CMK (cell line): ENCODE measurements at places on chromosomes 1 and 21.

DNA sequence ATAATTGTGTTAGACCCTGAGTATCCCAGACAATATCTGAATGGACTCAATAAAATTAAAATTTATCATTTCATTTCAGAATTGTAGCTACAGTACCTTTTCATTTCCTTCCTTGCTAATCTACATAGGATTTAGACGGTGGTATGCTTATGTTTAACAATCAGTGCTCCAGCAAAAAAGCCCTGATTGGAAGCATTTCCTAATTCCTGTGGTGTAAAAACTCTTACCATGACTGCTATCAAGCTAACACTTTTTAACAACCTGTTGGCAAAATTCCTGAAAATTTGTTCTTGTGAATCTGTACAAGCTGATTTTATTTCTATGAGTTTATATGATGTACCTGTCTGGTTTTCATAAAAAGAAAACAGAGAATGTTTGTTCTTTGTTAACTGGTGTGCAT lies 5.2 kb upstream of the FNBP1L start:
- DNase-seq = no peak

DNA sequence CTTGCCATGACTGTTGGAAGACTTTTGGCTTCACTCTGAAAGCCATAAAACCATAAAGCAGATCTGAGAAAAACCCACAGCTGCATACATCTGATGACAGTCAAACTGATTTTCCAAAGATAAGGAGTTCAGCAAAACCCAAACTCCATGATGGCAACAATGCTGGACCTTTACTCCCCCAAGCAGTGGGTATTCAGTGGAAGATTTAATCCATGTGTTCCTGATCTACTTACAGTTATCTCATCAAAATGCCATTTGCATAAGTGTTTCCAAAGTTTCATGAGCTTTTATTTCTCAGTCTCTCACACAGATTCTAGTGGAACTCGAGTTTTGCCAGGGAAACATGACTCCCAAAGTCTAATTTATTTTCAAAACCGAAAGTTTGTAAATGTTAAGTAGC lies 184.9 kb downstream of the ZC3H11B start:
- no peak for DNase-seq

GRCh38 chr1:172582889-172583288 lies 49.9 kb downstream of the SUCO start:
- DNase-seq = no peak

GRCh38 chr1:116737855-116738321 lies 16.3 kb upstream of the CD2 start:
- DNase-seq = no peak

DNA sequence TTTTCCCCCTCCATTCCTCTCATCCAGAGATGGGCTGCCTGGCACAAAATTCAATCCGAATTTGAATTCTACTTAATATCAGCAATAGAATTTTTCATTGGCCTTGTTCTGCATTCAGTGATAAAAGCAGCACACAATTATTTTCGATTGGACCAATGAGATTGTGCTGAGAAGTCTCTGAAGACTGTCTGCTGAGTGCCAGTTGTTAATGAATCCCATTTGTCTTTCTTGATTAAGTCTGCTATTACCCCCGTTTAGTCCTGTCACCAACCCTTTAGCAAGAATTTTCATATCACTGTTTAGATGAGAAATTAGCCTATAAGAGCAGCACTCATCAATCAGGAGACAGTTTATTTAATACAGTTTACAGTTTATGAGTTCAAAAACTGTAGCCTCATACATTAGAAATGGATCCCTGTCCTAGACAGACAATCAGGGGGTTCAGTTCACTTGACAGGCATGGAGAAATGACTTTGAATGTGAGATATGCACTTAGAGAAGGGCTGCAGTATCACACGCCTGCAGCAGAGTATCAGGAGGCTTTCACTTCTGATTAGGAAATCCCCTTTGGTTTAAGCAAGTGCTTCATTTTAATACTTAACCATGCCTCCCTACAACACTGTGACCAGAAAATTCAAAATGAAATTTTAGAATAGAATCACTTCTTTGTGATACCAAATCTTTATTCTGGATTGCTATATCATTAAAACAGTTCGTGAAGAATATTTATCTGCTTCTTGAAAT lies 304.7 kb upstream of the PTBP2 start:
- no peak for DNase-seq

DNA sequence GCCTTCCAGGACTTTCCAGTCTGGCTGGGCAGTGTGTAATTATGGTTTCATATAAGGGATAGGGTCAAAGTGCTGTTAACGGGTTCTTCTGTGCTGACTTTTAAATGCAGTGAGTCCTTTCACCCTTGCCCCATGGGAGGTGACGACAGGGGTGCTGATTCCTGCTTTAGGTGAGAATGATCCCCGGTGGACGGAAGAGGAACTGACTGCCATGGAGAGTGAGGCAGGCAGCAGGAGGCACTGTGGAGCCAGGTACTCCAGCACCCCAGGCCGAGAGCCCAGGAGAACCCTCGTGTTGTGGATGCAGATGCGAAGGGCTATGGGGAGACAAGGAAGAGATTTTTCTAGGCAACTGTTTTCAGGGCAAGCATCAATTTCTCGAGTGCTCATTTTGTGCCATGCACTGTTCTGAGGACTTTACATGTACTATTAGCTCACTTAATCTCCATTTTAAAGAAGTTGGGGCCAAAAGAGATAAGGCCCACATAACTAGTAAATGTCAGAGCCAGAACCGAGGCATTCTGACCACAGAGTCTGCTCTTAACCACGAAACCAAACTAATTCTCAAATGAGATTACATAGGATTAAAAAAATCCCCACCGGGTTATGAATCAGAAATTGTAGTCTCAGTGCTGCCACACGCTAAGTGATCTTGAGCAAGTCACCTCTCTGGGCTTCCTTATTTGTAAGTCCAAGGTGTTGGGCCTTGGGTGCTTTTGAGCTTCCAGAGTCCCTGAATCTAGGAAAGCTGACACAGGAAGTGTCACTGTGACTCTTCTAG lies 28.2 kb downstream of the STPG1 start:
- DNase-seq = no peak

GRCh38 chr1:246742396-246742795 lies 18.2 kb downstream of the SCCPDH start:
- no peak for DNase-seq

DNA sequence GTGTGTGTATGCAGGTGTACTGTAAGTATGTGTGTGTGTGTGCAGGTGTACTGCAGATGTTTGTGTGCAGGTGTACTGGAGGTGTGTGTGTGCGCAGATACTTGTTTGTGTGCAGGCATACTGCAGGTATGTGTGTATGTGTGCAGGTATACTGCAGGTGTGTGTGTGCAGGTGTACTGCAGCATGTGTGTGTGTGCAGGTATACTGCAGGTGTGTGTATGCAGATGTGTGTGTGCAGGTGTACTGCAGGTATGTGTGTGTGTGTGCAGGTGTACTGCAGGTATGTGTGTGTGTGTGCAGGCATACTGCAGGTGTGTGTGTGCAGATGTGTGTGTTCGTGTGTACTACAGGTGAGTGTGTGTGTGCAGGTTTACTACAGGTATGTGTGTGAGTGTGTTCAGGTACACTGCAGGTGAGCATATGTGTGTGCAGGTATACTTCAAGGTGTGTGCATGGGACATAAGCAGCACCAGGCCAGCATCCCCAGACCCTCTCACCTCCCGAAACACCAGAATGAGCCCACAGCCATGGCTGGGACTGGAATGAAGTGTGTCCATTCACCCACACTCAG lies 97.5 kb downstream of the DMRTB1 start:
- no peak for DNase-seq

GRCh38 chr1:87513255-87513654 lies 184.6 kb downstream of the LMO4 start:
- DNase-seq = no peak

- no peak for DNase-seq
Observed at GRCh38 chr1:30106125-30106524, 617.3 kb downstream of the MATN1 start.

DNA sequence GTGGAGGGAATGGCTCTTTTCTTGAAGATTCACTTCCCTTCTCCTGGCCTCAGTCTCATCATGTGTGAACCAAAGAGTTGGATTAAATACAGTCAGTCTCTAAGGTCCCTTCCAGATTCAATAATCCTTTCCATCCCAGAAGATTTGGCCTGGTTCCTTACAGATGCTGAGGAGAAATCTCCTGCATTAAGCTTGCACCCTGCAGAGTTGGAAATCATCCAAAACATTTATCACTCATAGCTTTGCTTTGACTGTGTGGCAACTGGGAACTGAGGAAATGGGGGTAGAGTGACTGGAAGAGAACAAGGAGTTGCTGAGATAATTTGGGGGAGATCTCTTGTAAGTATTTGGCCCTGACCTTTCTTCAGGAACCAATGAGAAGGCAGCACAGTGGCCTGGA lies 220.5 kb upstream of the SGIP1 start:
- DNase-seq = no peak
